Upper lobe of left lung (tissue), 6 donors: ENCODE measurements at places on chromosomes 7 and 10. TPM values are rescaled to one million over a fixed set of nuclear protein-coding genes. Genes with fewer than 3 reads are reported as not detected.

The CHST3 gene
- 14.3 TPM for total RNA-seq

The VIPR2 gene
- 0.74 TPM for total RNA-seq

DNA sequence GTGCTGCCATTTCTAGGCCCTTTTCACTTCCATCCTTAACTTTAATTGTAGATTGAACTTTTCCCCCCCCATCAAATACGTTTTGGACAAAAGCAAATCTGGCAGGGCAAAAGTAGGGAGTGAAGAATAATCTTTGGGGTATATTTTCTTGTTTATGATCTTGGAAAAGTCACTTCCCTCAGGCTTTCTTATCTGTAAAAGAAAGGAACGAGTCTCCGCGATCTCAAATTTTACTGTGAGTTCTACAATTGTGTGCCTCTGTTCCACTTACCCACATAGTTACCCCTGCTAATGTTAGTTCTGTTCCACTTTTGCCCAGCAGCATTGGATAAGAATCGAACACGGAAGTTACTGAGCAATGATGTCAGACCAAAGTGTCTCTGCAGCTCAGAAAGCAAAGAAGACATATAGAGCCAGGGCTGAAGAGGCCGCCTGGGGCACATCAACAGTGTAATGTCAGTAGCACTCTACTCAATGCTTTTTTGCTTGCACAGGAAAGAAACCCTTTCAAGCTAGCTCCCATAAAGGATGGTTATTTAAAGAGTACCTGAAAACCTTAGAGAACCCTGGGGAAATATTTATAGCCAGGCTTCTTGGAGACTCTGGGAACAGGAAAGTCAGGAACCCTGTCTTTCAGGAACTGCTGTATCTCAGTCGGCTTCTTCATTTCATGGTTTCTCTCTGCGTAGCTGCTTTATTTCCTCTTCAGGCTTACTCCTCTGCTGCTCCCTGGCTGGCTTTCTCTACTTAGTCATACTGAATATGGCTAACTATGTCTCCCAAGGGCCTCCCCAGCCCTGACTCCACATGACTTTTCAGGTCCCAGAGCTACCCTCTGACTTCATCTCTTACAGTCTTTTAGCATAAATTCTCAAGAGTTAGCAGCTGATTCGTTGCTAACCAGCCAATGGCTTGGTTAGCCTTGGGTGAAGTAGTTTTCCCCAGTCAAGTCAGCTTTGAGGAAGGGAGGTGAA lies 123.7 kb upstream of the FAM3C start:
- H3K27me3 ChIP-seq = no peaks in the 10 kb centered on the region
- no peaks in the 10 kb centered on the region for H3K4me1 ChIP-seq
- H3K36me3 ChIP-seq = no peaks in the 10 kb centered on the region
- DNase-seq = no peak
- no peak overlapping the region for H3K4me3 ChIP-seq

DNA sequence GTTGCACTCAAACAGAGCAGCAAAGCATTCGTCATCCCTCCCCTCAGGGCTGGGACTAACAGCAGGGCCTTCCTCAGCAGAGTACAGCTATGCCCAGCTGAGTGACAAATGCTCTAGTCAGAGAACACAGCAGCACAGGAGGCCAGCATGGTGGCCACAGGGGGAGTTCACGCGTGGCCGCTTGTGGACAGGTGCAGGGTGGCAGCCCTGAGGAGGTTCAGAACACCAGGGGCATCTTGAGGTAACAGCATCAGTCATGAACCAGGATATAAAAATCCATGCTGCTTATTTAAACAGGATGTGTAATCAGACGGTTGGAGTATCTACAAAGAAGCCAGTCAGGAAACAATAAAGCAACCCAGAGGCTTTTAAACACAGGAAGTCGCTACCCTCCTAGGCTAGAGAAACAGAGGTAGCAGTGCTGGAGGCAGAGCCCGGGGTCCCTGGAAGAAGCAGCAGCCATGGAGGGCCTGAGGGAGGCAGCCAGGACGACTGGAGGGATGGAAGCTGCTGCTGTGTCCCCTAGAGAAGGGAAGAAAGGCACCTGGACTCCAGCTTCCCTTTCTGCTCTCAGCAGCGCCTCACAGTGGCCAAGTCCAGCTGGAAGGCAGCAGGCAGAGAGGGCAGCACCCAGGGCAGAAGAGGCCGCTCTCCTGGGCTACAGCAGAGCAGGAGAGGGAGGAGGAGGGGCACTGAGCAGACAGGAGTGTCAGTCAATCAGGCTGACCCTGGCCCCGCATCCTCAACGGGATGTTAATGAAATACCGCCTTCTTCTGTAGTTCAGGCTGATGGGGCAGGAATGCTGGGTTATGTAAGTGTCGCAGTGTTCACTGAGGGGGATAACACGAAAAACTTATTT lies 70.8 kb upstream of the UCN3 start:
- no peak overlapping the region for H3K4me3 ChIP-seq
- H3K27ac ChIP-seq = peak overlapping the region; percentile 79
- no peaks in the 10 kb centered on the region for H3K36me3 ChIP-seq
- DNase-seq = peak; percentile 79
- no peaks in the 10 kb centered on the region for H3K27me3 ChIP-seq
- peaks cover 37% of the 10 kb centered on the region for H3K4me1 ChIP-seq

GRCh38 chr10:99775850-99776249 lies 6.6 kb upstream of the ABCC2 start:
- no peaks in the 10 kb centered on the region for H3K27me3 ChIP-seq
- DNase-seq = no peak
- H3K4me3 ChIP-seq = no peak overlapping the region
- no peaks in the 10 kb centered on the region for H3K36me3 ChIP-seq
- H3K4me1 ChIP-seq = peaks cover 3% of the 10 kb centered on the region
- no peak overlapping the region for H3K27ac ChIP-seq

DNA sequence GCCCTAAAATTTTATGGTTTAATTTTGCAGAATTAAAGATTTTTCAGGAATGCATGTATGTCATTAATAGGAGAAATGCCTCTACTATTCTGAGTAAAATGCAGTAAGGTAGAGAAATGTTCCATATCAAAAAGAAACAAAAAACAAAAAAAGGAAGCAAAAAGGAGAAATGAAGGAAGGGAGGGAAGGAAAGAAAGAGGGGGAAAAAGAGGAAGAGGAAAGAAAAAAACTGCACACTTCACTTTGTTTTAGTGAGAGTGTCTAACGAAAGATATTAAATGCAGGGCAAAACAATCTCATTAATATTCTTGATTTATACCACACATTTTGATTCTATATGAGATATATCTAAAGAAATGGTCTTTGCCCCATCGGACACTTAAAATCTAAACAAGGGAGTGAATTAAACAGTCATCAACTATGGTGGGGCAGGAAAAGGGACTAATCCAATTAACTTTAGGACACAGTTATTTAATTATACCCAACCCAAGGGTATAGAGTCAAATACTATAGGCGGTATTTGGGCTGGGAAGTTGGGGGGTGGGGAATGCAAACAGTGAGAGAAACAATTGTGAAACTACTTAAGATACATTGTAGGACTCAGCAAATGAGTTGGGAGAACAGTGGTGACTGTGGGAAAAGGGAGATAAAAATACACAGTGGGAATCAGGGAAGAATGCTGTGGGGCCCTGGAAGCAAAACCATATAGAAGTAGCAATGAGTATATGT lies 27.0 kb downstream of the IMMP2L start:
- H3K36me3 ChIP-seq = no peaks in the 10 kb centered on the region
- H3K27ac ChIP-seq = no peak overlapping the region
- DNase-seq = no peak
- H3K4me3 ChIP-seq = no peak overlapping the region
